ENCODE measurements at places on chromosomes 5 and 9. TPM values are rescaled to one million over a fixed set of nuclear protein-coding genes. Genes with fewer than 3 reads are reported as not detected.
A peak's percentile ranks its signal among the peaks of the same experiment; 100 is the strongest.

- DNase-seq = peak; percentile 96
Observed at GRCh38 chr5:76733049-76733417, 17.1 kb downstream of the F2R start.

The ZBED3 gene
- 0.59 TPM for polyA plus RNA-seq

GRCh38 chr9:72935595-72935994, 17.3 kb downstream of the ALDH1A1 start:
- DNase-seq = no peak

The NUTM2F gene
- polyA plus RNA-seq = not detected

Data from GM12878 (cell line).